Parietal lobe (tissue), 2 donors: ENCODE measurements at places on chromosomes 13 and 19. TPM values are rescaled to one million over a fixed set of nuclear protein-coding genes. Genes with fewer than 3 reads are reported as not detected.

The ZNF723 gene
- total RNA-seq = not detected

The RETN gene
- not detected for total RNA-seq

The LRRC4B gene
- 79.8 TPM for total RNA-seq

The CEACAM7 gene
- not detected for total RNA-seq

The FAM216B gene
- 0.94 TPM for total RNA-seq

The LHB gene
- not detected for total RNA-seq

The TEX101 gene
- total RNA-seq = not detected

The SLC44A2 gene
- 31.9 TPM for total RNA-seq

The AMER2 gene
- total RNA-seq = 153 TPM

The DMAC2 gene
- 15.7 TPM for total RNA-seq

The ZNF628 gene
- total RNA-seq = 1.6 TPM

The FCGBP gene
- total RNA-seq = 5.0 TPM

The CRX gene
- total RNA-seq = not detected

The ADGRE3 gene
- total RNA-seq = not detected

The NLRP5 gene
- not detected for total RNA-seq

The ICAM4 gene
- total RNA-seq = not detected

The SHISA7 gene
- total RNA-seq = 8.5 TPM

The CEBPA gene
- total RNA-seq = 2.2 TPM

The SLC35E1 gene
- total RNA-seq = 45.1 TPM

The SIGLEC9 gene
- total RNA-seq = 0.31 TPM

The ATP8B3 gene
- total RNA-seq = under 0.01 TPM

The PCDH8 gene
- 36.3 TPM for total RNA-seq

The TJP3 gene
- not detected for total RNA-seq

The UGGT2 gene
- 113 TPM for total RNA-seq

The GARIN5B gene
- total RNA-seq = not detected

The FUT2 gene
- total RNA-seq = not detected

The OBI1 gene
- 52.6 TPM for total RNA-seq

The KCTD12 gene
- 152 TPM for total RNA-seq

The ZNF583 gene
- 71.7 TPM for total RNA-seq

The CEACAM16 gene
- not detected for total RNA-seq

The ZNF610 gene
- total RNA-seq = 24.4 TPM

The CGB2 gene
- not detected for total RNA-seq

The ADAMTSL5 gene
- total RNA-seq = not detected

The GPC5 gene
- 8.1 TPM for total RNA-seq

The LILRB5 gene
- not detected for total RNA-seq

The S1PR5 gene
- total RNA-seq = not detected

The SUPT20H gene
- 132 TPM for total RNA-seq

The MISP gene
- total RNA-seq = not detected

The PRR22 gene
- total RNA-seq = 0.94 TPM

The NPAS1 gene
- 10.0 TPM for total RNA-seq

The IRGC gene
- total RNA-seq = not detected

The ZFR2 gene
- 15.0 TPM for total RNA-seq

The SHD gene
- total RNA-seq = 2.5 TPM

The NLRP7 gene
- total RNA-seq = not detected

The IRF2BP1 gene
- total RNA-seq = 28.8 TPM

The ATXN8OS gene
- 2.2 TPM for total RNA-seq

The ZSCAN18 gene
- total RNA-seq = 117 TPM

The NANOS2 gene
- not detected for total RNA-seq

The CXCL17 gene
- not detected for total RNA-seq

The FAM83E gene
- not detected for total RNA-seq

The RBM42 gene
- total RNA-seq = 18.8 TPM

The ZNF540 gene
- 24.7 TPM for total RNA-seq

The BLVRB gene
- total RNA-seq = 11.3 TPM

The KLK12 gene
- not detected for total RNA-seq

The ZNF709 gene
- 32.6 TPM for total RNA-seq

The RPS19 gene
- total RNA-seq = 374 TPM

The ZNF792 gene
- 29.1 TPM for total RNA-seq
